ENCODE measurements at places on chromosomes 7 and 10. TPM values are rescaled to one million over a fixed set of nuclear protein-coding genes. Genes with fewer than 3 reads are reported as not detected.

Gene TFR2
- total RNA-seq, result 1.3 TPM

Gene TMEM140
- 4.0 TPM for total RNA-seq

Gene CLEC2L
- total RNA-seq, result not detected

Gene ENKUR
- total RNA-seq, result 0.21 TPM

Gene ZP3
- total RNA-seq, result 2.1 TPM
